WTC11 (cell line): ENCODE measurements at places on chromosomes 16 and 17. TPM values are rescaled to one million over a fixed set of nuclear protein-coding genes. Genes with fewer than 3 reads are reported as not detected.

KRT36 gene
- total RNA-seq, result not detected in 3 replicates

GRCh38 chr17:48559840-48560817, 15.2 kb upstream of the HOXB2 start:
- H3K27ac ChIP-seq, result no peak overlapping the region
- no peaks in the 10 kb centered on the region for H3K36me3 ChIP-seq
- peaks cover 32% of the 10 kb centered on the region for H3K4me1 ChIP-seq

- DNase-seq, result no peak
- no peaks in the 10 kb centered on the region for H3K27me3 ChIP-seq
- no peak overlapping the region for H3K27ac ChIP-seq
- H3K4me1 ChIP-seq, result peaks cover 31% of the 10 kb centered on the region
These were observed 44.7 kb downstream of the CYTH1 start for GRCh38 chr17:78737332-78737731.

DNA sequence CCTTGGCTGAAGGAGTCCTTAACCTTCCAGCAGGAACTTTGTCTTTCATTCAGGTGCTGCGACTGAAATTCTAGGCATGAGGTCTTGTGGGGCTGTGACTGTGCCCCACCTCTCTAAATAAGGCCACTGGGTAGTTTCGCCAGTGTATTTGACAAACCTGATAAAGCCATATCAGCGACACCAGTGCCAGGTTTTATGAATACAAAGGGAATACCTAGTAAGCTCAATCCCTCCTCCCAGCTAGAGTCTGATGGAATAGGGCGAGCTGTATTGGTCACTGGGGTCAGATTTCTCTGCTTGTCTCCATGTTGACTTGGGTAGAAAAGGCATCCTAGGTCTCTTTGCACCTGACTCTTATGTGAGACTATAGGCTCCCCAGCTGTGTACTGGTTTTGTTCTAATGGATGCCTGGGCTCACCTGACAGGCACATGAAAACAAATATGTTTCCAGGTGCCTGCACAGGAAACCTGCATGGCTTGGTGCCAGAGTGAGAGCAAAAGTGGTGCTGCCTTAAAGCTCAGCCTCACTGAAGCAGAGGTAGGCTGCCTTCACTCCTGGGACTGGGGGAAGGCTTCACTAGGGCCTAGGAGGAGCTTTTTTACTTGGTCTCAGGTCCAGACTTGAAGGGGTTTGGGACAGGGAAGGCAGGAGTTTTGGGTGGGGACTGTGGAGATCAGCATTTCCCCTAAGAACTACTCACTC, 8.3 kb downstream of the SLC7A6 start:
- H3K27ac ChIP-seq, result no peak overlapping the region
- peaks cover 16% of the 10 kb centered on the region for H3K4me1 ChIP-seq
- H3K36me3 ChIP-seq, result peaks cover 14% of the 10 kb centered on the region

- H3K27me3 ChIP-seq, result no peaks in the 10 kb centered on the region
- no peak for DNase-seq
- H3K4me1 ChIP-seq, result peaks cover 7% of the 10 kb centered on the region; the same call in 1 of the 2 replicates
- H3K36me3 ChIP-seq, result no peaks in the 10 kb centered on the region
- H3K4me3 ChIP-seq, result no peak overlapping the region
These were observed 455.2 kb upstream of the DYNLRB2 start for GRCh38 chr16:80085606-80086005.

- no peaks in the 10 kb centered on the region for H3K27me3 ChIP-seq
- H3K4me1 ChIP-seq, result peaks cover 11% of the 10 kb centered on the region
- no peak for DNase-seq
- no peak overlapping the region for H3K4me3 ChIP-seq
These were observed 22.4 kb upstream of the ABCC3 start for GRCh38 chr17:50612281-50612680.

GRCh38 chr17:48570325-48571023, 7.7 kb downstream of the HOXB4 start:
- no peak for DNase-seq
- no peak overlapping the region for H3K4me3 ChIP-seq
- no peaks in the 10 kb centered on the region for H3K27me3 ChIP-seq

CD300E gene
- total RNA-seq, result not detected in 3 replicates

- peaks cover 10% of the 10 kb centered on the region for H3K4me1 ChIP-seq
- no peak overlapping the region for H3K4me3 ChIP-seq
- peak; percentile 63 for DNase-seq
- H3K27ac ChIP-seq, result no peak overlapping the region
- H3K27me3 ChIP-seq, result no peaks in the 10 kb centered on the region
These were observed 11.8 kb downstream of the SYT17 start for GRCh38 chr16:19179546-19180490.

PIK3R5 gene
- total RNA-seq, result 5.9 to 7.5 TPM (median 5.9 TPM) in 3 replicates

GRCh38 chr16:81731649-81732048, 47.4 kb upstream of the PLCG2 start:
- H3K27ac ChIP-seq, result no peak overlapping the region
- peaks cover 30% of the 10 kb centered on the region for H3K4me1 ChIP-seq
- H3K4me3 ChIP-seq, result no peak overlapping the region; the same call in 1 of the 2 replicates
- H3K36me3 ChIP-seq, result peaks cover 4% of the 10 kb centered on the region
- no peak for DNase-seq

DNA sequence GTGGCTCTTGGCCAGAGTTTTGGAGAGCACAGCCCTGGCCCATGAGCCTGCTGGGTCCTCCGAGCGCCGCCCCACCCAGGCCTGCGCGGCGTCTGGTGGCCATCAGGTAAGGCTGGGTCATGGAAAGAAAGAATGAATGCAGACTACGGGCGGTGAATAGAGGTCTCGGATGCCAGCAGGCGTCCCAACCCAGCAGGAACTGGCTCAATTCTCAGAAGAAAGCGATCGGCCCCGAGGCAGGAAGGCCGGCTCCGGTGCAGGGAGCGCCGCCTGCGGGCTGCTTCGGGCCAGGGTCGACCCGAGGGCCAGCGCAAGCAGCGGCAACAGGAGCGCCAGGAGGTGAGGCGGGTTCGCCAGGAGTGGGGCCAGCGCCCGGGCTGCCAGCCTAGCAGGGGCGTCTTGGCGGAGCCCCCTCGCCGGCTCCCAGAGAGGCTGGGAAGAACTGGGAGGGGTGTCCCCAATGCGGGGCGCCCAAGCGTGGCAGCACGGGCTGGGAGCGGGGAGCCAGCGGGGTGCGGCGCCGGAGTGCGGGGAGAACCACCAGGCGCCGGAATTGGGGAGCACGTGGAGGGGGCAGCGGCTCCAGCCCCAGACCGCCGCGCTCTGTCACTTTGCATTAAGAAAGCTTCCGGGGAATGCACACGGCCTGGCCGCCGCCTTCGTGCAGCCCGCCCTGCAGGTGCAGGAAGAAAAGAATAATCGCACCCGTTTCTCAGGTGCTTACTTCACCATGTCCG, 7.1 kb upstream of the TMC5 start:
- H3K27me3 ChIP-seq, result peaks cover 24% of the 10 kb centered on the region
- H3K27ac ChIP-seq, result peak overlapping the region; percentile 69
- H3K4me3 ChIP-seq, result peak overlapping the region; percentile 77
- peaks cover 10% of the 10 kb centered on the region for H3K36me3 ChIP-seq
- H3K4me1 ChIP-seq, result peaks cover 37% of the 10 kb centered on the region

LITAF gene
- 72.4 to 77.7 TPM (median 73.0 TPM) in 3 replicates for total RNA-seq

DNA sequence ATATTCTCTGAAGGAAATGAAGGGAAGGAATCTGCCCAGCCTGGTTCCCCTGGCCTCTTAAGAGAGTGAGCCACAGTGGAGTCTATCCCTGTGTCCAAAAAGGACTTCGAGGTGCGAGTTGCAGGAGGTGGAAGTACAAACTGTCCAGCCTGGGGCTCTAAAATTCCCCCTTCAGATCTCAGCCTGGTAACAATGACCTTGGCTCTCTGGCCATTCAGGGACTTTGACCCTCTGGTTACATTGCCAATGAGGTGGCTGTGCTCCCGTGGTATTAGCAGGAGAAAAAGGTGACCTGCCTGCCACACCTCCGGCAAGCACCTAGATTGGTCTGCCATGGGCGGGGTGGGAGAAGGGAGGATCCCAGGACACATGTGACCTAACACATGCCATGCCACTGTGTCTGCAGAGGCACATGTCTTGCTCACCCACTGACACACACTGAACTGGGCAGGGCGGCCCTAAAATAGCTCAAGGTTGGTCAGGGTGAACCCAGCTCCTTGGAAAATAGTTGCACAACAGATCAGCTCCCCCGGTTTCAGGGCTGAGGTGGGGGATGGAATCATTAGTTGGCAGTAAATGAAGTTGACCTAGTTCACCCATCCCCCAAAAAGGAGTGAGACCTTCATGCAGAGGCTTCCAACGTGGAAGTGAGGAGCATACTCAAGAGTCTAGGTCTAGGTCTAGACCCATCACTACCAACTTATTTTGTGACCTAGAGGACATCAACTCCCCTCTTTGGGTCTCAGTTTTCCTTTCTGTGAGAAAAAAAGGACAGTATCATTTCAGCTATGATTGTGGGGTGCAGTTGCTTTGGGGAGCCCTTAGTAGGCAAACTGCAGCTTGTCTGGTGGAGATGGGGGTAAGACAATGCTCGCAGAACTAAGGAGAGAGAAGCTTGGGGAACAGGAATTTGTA, 2.2 kb downstream of the NR1D1 start:
- peak overlapping the region; percentile 44 for H3K27ac ChIP-seq
- H3K27me3 ChIP-seq, result peaks cover 40% of the 10 kb centered on the region
- no peak for DNase-seq
- H3K4me3 ChIP-seq, result peak overlapping the region; percentile 54

DNA sequence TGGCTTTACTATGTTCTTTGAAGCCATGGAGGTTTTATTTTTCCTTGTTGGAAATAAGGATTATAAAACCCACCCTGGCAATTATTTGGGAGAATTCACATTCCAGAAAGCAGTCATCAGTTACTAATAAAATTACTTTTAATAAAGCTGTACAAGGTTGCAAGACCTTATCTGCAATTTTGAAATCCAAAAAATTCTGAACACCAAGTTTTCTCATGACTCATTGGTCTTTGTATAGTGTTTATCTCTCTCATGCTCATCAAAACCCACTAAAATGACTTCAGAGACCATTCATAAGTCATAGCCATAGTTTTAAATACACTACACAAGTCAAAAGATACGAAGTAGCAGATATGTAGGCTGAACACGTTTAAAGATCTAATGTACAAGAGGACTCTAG, 6.0 kb upstream of the KRT38 start:
- DNase-seq, result no peak
- no peak overlapping the region for H3K4me3 ChIP-seq
- peaks cover 8% of the 10 kb centered on the region for H3K27me3 ChIP-seq
- peaks cover 9% of the 10 kb centered on the region for H3K36me3 ChIP-seq

HOXB1 gene
- total RNA-seq, result 0.41 to 0.63 TPM (median 0.55 TPM) in 3 replicates

- no peaks in the 10 kb centered on the region for H3K27me3 ChIP-seq
- DNase-seq, result no peak
- H3K4me1 ChIP-seq, result 0 out of 2 replicates have a peak, but pooled peaks cover 3% of the 10 kb centered on the region
These were observed 20.1 kb downstream of the SLC39A11 start for GRCh38 chr17:73072219-73072962.

DNA sequence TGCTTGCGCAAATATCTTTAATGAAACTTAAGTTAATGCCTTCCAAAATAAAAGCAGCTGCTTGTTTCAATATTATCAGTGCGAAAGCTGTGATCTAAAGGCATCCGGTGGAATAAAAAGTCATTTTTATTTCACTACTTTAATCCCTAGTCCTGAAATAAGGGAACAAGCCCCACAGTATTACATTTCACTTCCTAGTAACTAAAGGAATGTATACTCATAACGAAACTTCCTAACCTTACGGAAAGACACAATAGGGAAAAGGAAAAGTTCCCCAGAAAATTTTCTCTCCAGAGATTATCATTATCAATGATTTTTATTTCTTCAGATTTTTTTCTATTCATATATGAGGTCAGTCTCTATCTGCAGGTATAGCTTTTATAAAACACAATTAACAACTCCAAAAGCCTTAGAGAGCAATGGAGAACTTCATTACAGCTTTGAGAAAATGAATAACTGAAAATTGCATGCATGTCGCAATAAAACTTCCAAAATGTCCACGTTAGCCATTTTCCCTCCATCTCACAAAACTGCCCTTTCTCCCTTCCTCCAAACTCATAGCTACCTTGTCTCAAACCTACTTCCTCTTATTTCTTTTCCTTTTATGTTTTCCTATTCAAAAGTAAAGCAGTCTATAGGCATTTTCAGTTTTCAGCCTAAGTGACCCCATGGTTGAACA, 154.3 kb upstream of the MED13 start:
- no peak for DNase-seq
- no peak overlapping the region for H3K27ac ChIP-seq
- no peaks in the 10 kb centered on the region for H3K36me3 ChIP-seq
- H3K27me3 ChIP-seq, result no peaks in the 10 kb centered on the region; the same call in 1 of the 2 replicates

DNA sequence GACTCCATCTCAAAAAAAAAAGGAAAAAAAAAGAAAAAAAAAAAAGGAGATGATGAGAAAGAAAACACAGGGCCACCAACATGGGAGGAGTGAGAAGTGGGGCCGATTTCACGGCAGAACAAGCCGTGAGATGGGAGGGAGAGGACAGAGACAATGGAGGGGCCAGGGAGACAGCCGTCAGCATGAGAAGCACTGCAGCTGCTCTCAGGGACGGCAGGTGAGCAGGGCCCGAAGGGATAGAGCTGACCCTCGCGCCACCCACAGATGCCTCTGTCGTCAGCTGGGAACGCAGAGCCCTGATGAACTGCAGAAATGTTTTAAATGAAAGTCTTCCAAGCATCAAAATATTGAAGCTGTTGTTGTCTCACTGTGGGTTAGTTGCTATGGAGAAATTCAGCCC, 20.3 kb downstream of the PITPNM3 start:
- H3K4me1 ChIP-seq, result peaks cover 15% of the 10 kb centered on the region
- no peaks in the 10 kb centered on the region for H3K27me3 ChIP-seq
- H3K36me3 ChIP-seq, result 0 out of 2 replicates have a peak, but pooled peaks cover 3% of the 10 kb centered on the region
- H3K4me3 ChIP-seq, result no peak overlapping the region

RNF135 gene
- 10.3 to 12.3 TPM (median 10.4 TPM) in 3 replicates for total RNA-seq

- H3K27ac ChIP-seq, result peak within 1 kb of the TSS; percentile 39
- DNase-seq, result peak; percentile 81
- peaks cover 6% of the 10 kb centered on the region; the same call in 1 of the 2 replicates for H3K27me3 ChIP-seq
- peaks cover 19% of the 10 kb centered on the region for H3K4me1 ChIP-seq
- H3K4me3 ChIP-seq, result peak within 1 kb of the TSS; percentile 70
- H3K36me3 ChIP-seq, result peaks cover 14% of the 10 kb centered on the region
These were observed at the start of gene COPRS for GRCh38 chr17:31858642-31859486. TSS of gene COPRS (minus strand) at chr17:31859244. CDS start at chr17:31859199, 45 bp downstream.

DNA sequence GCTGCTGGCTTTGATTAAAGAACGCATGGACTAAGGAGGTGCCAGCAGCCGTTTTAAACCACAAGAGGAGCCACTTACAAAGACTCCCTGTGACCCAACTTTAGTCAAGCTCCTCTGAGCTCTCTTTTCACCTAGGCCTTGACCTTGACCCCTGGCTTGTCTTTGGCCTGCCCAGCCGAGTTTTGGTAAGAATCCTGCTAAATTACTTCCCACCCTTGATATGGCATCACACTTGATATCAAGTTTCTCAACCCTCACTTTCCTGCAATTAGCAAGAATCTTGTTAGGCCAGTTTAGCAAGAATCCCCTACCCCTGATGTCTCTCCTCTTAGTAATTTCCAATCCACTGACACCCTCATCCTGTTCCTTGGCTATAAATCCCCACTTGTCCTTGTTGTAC, 232.8 kb upstream of the SALL1 start:
- H3K4me3 ChIP-seq, result no peak overlapping the region
- peak overlapping the region; percentile 38; the same call in 1 of the 2 replicates for H3K27ac ChIP-seq
- H3K27me3 ChIP-seq, result no peaks in the 10 kb centered on the region; the same call in 1 of the 2 replicates
- H3K4me1 ChIP-seq, result peaks cover 52% of the 10 kb centered on the region
- no peak for DNase-seq

ERBB2 gene
- total RNA-seq, result 153 to 209 TPM (median 158 TPM) in 3 replicates

DNA sequence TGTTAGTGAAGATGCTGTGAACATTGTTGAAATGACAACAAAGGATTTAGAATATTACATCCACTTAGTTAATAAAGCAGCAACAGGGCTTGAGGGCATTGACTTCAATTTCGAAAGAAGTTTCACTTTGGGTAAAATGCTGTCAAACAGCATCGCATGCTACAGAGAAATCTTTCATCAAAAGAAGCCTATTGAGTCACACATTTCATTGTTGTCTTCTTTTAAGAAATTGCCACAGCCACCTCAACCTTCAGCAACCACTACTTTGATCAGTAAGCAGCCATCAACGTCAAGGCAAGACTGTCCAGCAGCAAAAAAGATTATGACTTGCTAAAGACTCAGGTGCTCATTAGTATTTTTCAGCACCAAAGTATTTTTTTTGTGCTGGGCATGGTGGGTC, 13.2 kb upstream of the MAP2K6 start:
- no peak overlapping the region for H3K4me3 ChIP-seq
- DNase-seq, result no peak
- no peaks in the 10 kb centered on the region for H3K27me3 ChIP-seq
- peaks cover 8% of the 10 kb centered on the region for H3K36me3 ChIP-seq
